Stimulated activated CD4-positive, alpha-beta T cell treated with anti-CD3 and anti-CD28 coated beads, Interleukin-1b, Interleukin-23, amount 100 ng/mL, for 1 hour (primary cell): ENCODE measurements at places on chromosomes 2 and 18.

- no peak for DNase-seq
Measured at GRCh38 chr18:48085781-48086487, 155.5 kb upstream of the SMAD2 start.

GRCh38 chr18:69715191-69715795, 232.4 kb downstream of the CD226 start:
- no peak for DNase-seq

GRCh38 chr2:8090748-8091700, 590.8 kb upstream of the ID2 start:
- DNase-seq, result no peak

- DNase-seq, result no peak
Measured at GRCh38 chr18:9987931-9988330, 74.1 kb downstream of the VAPA start.

DNA sequence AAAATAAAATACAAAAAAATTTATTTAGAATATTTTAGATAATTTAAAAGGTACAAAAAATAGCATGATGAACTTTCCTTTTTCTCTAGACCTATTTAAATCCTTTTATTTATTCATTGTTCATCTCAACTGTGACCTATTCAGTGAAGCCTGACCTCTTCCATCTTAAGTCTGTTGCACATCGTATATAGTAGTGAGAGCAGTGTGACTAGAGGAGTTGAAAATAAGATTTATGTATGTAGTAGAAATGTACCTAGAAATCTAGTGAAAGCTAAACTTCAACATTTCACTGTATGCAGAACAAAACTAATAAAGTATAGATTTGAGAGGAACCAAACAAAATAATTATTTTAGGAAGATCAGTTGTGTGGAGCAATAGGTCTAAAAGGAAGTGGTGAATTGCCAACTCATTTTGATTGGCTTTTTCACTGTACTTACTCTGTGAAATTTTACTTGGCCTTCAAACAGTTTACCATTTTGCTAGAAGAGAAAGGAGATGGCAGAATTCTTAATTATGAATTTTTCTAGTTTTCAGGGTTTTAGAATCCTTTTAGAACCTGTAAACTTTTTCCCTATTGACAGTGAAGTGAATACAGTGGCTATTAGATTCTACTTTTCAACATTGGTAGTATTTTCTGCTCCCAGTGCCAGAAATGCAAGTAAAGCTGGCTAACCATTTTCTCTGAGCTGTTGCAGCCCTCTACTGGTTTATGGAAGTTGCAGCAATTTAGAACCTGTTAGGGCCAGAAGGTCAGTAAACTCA, 11.0 kb downstream of the ANKRD12 start:
- DNase-seq, result no peak

- no peak for DNase-seq
Measured at GRCh38 chr18:32427084-32427900, 43.4 kb downstream of the GAREM1 start.

GRCh38 chr2:147630585-147630984, 214.2 kb upstream of the ACVR2A start:
- DNase-seq, result no peak

- no peak for DNase-seq
Measured at GRCh38 chr18:28248653-28249052, 71.7 kb upstream of the CDH2 start.

GRCh38 chr2:3208179-3208578, 169.4 kb downstream of the EIPR1 start:
- no peak for DNase-seq

DNA sequence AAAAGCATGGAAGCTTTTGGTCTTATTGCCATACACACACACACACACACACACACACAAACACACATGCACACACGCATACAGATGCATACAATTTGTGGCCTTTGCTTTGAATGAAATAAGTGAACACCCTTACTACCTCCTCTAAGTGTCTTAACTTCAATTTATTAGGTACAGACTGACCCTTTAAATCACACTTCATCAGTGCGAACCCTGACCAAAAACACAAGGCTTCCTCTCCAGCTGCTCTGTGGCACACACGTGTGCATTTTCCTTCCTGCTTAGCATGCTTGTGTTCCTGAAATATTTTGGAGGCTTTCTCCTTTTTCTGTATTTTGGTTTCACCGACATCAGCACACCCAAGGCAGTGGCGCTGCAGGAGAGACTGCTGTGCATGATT, 96.0 kb downstream of the CNTNAP5 start:
- no peak for DNase-seq

DNA sequence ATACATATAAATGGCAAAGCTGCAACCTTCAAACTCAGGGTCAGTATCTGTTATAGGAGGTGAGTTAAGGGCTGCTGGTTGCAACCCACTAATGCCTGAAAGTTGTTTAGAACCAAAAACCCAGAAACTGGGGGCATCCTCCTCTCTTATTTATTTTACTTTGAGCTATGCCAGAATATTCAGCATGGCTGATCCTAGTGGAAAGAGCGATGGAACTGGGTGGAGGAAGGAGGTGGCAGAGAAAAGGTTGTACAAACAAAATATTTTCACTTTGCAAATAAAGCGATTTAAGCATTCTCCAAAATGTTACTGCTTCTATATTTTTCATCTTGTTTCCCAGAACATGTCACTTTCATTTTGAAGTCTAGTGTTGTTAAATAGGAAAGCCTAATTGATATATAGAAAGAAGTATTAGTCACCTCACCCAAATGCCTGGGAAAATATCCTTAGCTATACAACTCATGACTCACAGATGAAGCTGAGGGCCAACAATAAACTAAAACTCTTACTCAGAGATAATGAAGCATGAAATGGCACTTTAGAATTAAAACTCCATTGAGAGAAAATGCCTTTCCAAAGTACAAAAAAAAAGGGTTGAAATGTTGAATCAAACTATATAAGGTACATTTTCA, 251.4 kb upstream of the UBE2E3 start:
- no peak for DNase-seq

DNA sequence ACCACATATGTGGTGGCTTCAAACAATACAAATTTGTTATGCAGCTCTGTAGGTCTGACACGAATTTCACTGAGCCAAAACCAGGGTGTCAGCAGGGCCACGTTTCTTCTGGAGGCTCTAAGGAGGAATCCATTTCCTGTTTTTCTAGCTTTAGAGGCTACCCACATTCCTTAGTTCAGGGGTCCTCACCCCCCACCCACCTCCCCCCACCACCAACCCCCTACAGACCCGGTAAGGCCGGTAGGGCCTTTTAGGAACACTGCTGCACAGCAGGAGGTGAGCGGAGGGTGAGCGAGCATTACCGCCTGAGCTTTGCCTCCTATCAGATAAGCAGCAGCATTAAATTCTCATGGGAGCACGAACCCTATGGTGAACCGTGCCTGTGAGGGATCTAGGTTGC, 10.6 kb upstream of the SLC39A10 start:
- DNase-seq, result no peak

GRCh38 chr2:173086518-173087213, 11.0 kb downstream of the MAP3K20 start:
- no peak for DNase-seq

- no peak for DNase-seq
Measured at GRCh38 chr2:238406221-238406997, 20.3 kb upstream of the ASB1 start.

DNA sequence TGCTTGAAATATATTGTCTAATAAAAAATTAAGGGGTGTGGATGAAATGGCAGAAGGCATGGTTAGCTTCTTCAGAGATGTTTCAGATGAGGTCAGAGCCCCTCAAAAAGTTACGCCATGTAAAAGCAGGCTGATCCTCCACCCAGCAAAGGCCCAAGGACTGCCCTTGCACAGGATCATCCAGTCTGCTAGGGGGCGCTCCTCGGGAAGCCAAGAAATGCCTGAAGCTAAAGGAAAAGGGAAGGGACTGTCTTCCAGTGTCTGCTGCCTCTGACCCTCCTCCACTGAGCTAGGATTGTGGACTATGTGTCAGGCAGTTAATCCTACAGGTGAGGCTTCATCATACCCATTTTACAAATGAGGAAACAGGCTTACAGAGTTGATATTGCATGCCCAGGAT, 33.8 kb upstream of the TEX51 start:
- DNase-seq, result no peak

GRCh38 chr2:43689999-43690398, 13.8 kb upstream of the C1GALT1C1L start:
- DNase-seq, result no peak

DNA sequence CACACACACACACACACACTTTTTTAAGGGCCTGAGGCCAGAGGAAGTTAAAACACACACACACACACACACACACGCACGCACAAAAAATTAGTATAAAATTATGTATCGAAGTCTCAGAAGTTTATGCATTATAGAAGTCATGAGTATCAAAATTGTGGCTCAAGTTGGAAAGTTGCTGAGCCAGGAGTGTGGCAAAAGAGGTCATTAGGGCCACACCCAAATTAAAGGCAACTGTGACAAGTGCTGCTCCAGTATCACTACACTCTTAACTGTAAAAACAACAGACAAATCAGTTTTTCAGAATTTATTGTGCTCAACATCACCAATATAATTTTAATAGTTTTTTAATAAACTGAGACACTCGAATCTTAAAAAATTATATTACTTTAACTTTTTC, 36.9 kb downstream of the YWHAQ start:
- DNase-seq, result no peak

DNA sequence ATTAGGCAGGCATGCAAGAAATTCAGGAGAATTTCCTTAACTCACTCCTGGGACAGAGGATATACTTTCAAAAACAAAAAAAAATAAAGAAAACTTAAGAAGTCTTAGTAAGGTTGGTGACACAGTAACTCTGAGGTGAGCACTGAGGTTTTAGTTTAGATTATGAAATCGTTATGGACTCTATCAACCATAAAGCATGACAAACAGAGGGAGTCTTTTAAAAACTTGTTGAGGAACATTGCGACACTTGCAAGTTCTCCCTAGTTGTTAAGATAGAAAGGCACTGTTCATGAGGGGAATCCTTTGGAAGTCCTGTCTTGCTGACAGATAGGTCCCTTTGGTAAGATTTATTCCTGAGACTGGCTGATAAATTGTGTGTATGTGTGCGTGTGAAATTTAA, 194.3 kb upstream of the ERBB4 start:
- no peak for DNase-seq

GRCh38 chr2:153005071-153005730, 286.8 kb downstream of the ARL6IP6 start:
- no peak for DNase-seq

DNA sequence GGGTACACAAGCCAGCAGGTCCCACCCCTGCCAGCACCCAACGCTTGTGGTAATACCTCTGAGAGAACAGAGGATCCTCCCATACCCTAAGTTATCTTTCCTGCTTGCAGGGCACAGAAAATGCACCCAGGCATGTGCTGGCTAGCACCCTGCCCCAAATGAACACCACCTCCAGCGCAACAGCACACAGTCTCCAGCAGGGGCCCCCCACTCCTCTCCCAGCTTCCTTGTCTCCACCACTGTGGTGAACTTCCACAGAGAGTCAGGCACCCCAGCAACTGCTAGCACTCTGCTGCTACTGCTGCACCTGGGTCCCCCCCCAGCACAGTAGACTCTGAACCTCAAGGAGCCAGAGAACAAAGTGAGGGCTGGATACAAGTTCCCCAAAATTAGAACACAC, 216.8 kb upstream of the CNTNAP5 start:
- DNase-seq, result no peak

DNA sequence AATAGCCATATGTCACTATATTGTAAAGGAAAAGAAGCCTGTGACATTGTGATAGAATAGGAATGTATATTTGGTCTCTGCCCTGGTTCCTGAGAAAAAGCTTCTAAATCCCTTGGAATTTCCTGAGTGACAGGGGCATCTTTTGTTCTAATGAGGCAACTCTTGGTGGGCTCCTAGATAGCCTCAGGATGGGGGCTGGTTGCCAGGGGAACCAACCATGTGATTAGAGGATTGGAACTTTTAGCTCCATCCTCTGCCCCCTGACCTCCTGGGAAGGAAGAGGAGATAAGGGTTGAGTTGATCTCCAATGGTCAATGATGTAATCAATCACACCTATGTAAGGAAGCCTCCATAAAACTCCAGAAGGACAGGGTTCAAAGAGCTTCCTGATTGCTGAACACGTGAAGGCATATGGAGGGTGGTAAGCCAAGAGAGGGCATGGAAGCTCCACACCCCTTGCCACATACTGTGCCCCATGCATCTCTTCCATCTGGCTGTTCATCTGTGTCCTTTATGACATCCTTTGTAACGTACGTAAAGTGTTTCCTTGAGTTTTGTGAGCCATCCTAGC, 2.9 kb upstream of the ME2 start:
- no peak for DNase-seq

GRCh38 chr2:165144315-165144714, 59.5 kb downstream of the SCN3A start:
- no peak for DNase-seq

- no peak for DNase-seq
Measured at GRCh38 chr2:232767866-232768265, 8.5 kb downstream of the KCNJ13 start.
